ENCODE measurements at places on chromosomes 6 and 20.

DNA sequence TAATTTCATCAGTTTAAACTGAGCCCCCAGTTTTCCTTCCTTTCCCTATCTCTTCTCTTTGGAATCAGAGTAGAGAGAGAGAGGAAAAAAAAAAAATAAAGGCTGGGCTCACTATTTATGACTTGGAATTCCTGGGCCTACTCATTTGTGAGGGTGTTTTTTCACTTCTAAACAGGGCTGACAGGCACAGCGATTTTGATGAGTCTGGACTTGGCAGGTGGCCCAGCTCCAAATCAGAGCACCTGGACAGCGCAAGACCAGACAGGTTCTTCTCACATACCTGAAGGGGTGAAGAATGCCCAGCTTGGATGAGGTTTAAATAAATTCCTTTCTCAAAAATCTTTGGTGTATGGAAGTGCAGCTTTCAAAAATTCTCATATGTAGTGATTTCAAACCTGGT, 122.2 kb downstream of the KIF13A start:
- DNase-seq = peak; percentile 90

- DNase-seq = no peak
These were observed 202.0 kb downstream of the WDR27 start for GRCh38 chr6:169499848-169500247.

- peak; percentile 8 for DNase-seq
These were observed 44.6 kb upstream of the PXDC1 start for GRCh38 chr6:3795836-3796718.

DNA sequence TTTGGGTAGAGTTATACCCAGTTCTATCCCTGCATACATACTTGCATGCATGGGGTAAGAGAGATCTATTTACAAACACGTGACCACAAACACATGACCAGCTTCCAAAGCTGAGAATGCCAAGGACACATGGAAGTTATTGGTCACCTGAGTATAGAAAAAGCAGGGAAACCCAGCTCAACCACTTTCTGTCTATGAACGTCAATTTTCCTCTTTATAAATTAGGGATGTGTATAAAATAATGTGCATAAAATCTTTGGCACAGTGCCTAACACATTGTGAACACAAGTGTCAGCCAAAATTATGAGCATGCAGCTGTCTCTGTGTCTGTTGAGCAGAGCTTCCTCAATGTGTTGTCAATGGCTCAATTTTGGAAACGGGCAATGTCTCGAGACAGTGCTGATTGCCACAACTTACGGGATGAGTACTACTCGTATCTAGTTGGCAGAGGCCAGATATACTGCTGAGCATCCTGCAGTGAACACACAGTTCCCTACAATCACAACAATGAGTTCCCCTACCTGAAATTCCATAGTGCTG, 44.9 kb downstream of the TPD52L1 start:
- DNase-seq = no peak

GRCh38 chr6:14211562-14211942, 94.0 kb downstream of the CD83 start:
- DNase-seq = no peak

GRCh38 chr6:2007165-2007564, 238.2 kb downstream of the GMDS start:
- DNase-seq = no peak

GRCh38 chr6:170222498-170223471, 68.1 kb downstream of the DLL1 start:
- peak; percentile 12 for DNase-seq

- no peak for DNase-seq
These were observed 8.4 kb upstream of the TJAP1 start for GRCh38 chr6:43468748-43469681.

- no peak for DNase-seq
These were observed 90.6 kb downstream of the EYA2 start for GRCh38 chr20:46985250-46985649.

GRCh38 chr20:44141873-44142272, 45.1 kb downstream of the JPH2 start:
- DNase-seq = no peak

GRCh38 chr6:143150281-143150680, 89.6 kb downstream of the AIG1 start:
- no peak for DNase-seq

DNA sequence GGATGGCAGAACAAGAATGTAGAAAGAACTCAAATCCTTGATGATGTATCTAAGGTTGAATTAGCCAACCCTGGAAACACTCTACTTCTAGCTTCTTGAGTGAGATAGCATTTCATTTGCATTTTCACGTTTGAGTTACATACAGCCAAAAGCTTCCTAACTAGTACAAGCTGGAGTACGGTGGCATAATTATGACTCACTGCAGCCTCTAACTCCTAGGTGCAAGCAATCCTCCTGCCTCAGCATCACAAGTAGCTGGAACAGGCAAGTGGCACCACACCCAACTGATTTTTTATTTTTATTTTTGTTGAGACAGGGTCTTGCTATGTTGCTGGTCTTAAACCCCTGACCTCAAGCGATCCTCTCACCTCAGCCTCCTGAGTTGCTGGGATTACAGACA, 36.5 kb upstream of the STK35 start:
- no peak for DNase-seq

DNA sequence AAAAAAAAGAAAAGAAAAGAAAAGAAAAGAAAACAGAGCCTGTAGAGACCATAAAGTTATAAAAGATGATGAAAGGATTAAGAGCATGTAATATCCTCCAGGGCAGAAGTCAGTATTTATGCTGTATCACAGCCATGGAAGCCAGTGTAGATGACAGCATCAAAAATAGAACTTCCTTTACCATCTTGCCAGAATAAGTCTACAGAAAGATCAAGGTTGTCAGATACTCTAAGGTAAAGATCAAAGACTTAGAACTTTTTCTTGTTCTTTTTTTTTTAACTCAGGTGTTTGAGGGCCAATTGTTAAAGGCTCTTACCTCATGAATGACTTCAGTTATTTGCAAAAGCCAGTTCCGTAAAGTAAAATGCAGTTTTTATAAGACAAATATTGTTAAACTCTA, 54.6 kb downstream of the ARHGAP18 start:
- no peak for DNase-seq

- no peak for DNase-seq
These were observed 2.1 kb downstream of the MAP1LC3A start for GRCh38 chr20:34560614-34561013.

GRCh38 chr6:10451828-10452509, 37.1 kb upstream of the TFAP2A start:
- peak; percentile 98 for DNase-seq

DNA sequence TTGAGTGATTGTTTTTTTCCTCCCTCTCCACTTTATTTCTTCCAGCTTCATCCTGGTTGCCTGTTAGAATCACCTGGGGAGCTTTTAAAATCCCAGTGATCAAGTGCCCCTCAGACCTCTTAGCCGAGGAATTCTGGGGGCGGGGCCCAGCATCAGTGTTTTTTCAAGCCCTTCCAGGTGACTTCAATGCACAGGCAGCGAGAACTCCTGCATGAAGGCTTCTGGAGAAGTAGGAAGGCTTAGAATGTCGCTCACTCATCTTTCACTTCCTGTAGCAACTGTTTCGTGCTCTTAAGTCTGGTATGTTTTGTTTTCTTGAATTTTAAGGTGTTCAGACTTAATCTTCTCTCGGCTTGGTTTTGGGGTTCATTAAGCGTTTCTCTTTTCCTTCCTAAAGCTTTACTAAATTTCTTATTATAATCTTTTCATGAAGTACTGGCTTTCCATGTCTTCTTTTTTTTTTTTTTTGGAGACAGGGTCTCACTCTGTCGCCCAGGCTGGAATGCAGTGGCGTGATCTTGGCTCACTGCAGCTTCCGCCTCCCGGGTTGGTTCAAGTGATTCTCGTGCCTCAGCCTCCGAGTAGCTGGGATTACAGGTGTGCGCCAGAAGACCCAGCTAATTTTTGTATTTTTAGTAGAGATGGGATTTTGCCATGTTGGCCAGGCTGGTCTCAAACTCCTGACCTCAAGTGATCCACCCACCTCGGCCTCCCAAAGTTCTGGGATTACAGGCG, 30.9 kb upstream of the TULP1 start:
- DNase-seq = peak; percentile 17

DNA sequence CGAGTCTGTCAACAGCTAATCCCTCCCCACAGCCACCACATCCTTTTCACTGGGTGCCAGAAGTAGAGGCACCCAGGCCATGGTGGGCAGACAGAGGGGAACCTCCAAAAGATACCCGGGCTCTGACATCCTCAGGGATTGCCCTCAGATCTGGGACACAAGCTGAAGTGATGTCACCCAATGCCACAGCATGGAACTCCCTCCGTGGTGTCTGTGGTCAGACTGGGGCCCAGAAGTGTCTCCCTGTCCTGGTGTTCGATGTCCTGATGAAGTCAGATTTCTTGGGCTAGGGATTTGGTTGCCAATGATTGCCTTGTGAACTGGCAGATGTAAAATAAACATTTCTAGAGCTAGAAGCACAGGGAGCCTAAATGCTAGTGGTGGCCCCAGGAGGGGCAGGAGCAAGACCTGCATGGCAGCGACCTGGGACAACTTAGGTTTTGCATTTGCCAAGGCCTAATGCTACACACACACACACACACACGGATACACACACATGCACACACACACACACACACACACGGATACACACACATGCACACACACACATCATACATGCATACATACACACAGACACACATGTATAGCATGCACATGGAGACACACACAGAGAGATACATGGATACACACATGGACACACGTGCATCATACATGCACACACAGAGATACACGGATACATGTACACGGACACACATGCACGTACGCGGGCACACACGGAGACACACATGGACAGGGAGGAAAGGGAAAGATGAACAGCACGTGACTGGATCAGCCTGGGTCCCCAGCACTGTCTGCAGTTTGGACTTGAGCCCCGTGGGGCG, 221.0 kb downstream of the NFATC2 start:
- DNase-seq = peak; percentile 10

DNA sequence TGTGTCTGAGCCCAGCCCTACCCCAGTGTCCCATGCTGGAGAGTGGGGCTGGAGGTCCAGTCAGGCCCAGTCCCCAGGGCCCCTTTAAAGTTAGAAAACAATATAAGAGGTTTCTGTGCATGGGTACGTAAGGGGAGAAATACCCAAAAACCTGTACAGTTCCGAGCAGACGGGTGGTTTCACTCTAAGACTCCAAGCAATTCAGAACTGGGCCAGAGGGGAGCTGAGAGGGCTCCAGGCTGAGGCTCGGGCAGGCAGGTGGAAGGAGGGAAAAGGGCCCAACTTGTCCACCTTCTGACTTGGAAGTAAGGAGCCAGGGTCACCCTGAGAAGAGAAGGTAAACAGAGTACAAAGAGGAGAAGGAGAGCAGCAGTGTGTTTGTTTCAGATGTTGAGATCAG, 296.0 kb downstream of the CDH4 start:
- DNase-seq = no peak

- DNase-seq = no peak
These were observed 212.3 kb upstream of the TBX18 start for GRCh38 chr6:84976526-84977362.

DNA sequence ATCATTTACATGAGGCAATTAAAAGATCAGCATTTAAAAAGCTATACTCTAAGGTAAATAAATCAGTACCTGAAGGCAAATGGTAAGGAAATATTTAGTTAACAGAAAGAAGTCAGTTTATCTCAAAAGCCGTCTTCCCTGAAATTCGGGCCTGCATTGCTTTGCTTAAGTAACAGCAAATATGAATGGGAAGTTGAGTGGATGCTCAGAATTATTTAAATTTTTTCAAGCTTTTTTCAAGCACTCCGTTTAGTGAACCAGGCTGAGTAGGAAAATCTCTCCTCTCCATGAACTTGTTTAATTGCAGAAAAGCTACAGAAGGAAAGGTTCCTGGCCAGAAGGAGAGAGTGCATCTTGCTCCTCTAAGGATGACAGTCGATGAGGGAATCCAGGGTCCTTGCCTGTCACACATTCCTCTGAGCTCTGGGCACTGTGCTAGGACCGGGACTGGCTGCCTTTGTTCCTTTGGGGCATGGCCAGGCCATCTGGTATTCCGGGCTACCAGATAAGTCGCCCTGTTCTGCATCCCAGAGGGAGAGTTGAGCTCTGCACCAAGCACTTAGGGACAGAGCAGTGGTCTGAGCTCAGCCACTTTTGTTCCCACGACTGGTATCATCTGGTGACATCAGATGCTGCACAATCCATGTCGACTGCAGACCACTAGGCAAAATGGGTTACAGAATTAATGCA, 77.6 kb downstream of the RIN2 start:
- no peak for DNase-seq

DNA sequence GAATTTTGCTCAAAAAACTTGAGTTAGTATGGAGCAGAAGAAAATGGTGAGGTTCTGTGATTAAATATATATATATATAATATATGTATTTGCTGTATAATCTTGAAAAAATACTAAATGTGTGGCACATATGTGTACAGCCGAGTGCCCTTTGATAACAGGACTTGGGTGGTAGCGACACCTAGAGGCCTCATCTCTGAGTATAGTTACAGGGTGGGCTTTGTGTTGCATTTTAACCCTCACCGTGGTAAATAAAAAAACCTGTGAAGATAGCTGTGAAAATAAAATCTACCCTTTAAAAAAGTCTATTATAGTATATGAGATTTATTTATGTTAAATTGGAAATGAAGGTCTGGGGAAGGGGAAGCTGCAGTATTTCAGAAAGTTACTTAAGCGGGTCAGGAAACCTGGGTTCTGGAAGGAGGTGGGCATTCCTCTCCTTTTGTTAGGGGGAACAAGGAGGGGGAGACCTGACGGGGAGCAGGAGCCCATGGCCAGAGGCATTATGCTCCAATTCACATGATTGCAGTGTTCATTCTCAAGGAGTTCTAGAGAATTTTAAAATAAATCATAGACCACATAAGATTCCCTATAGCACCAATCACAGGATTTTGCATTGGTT, 82.7 kb downstream of the SH3BGRL2 start:
- DNase-seq = peak; percentile 51

DNA sequence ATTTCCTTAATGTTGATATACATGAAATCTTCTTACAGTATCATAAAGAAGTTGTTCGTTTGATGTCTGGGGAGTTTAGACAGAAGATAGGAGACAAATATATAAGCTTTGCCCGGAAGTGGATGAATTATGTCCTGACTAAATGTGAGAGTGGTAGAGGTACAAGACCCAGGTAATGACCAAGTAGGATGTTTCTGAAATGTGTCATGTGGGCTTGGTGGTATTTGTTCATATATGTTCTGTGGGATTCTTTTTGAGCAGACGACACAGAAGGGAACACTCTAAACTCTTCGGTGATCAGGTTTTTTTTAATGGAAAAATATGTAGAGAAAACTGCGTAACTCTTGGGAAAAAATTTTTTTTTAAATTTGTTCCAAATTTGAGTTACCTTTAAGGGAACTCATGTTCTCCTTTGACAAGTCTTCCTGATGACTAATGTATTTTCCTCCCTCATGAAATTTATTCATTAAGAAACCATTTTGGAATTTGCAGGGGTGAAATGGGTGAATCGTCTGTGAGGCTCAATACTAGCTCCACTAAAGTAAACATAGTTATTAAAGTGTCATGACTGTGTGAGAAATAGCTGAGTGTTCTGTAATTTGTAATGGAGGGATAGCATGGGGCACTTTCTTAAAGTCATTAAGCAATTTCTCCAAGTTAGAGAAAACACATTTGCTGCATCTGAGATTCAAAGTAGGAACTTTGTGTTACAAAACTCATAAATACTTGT, 100.6 kb downstream of the MAP3K4 start:
- DNase-seq = peak; percentile 80

- peak; percentile 4 for DNase-seq
These were observed 43.0 kb upstream of the HIVEP1 start for GRCh38 chr6:11969092-11969491.

- peak; percentile 49 for DNase-seq
These were observed 24.3 kb downstream of the RBL1 start for GRCh38 chr20:37071481-37071911.
